ENCODE measurements at places on chromosomes 1 and 21.

GRCh38 chr1:237201155-237201554 is 159.2 kb downstream of the RYR2 start:
- no peak for DNase-seq

- DNase-seq: no peak
Observed at GRCh38 chr1:39826583-39826982, 37.9 kb upstream of the BMP8B start.

DNA sequence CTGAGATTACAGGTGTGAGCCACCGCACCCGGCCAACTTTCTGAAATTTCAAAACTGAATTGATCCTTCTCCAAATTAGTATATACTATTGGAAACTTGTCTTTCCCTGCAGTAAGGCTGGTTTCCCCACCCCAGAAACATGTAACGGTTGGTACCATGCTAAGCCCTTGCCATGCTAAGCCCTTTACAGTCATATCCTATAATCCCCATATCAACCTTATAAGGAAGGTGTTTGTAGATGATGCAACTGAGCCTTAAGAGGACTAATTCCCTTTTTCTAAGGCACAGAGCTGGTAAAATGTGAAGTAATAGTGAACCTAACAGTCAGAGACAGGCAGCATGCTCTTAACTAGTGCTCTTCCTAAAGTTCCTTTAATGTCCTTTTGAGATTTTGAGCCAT is 413.7 kb downstream of the DISC1 start:
- DNase-seq: no peak

GRCh38 chr1:177927021-177927596 is 42.7 kb downstream of the SEC16B start:
- no peak for DNase-seq

DNA sequence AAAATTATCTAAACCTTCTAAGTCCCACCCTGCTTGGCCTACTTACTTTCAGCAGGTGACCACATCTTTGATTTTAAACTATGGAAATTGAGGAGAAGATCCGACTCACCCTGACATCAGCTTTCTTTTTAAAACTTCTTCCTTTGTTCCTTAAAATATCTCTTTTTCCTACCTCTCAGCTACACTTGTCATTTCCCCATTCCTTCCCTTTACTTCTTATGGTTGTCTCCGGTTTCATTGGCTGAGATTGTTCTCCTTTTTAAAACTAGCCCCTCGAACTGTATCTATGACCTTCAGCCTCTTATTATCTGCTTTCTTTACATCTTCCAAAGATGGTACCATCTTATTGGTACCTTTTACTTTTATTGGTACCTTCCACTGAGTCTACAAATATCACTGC is 87.8 kb upstream of the NRIP1 start:
- no peak for DNase-seq

- DNase-seq: peak; percentile 81
Observed at GRCh38 chr21:28111151-28111619, 881.5 kb downstream of the LTN1 start.

DNA sequence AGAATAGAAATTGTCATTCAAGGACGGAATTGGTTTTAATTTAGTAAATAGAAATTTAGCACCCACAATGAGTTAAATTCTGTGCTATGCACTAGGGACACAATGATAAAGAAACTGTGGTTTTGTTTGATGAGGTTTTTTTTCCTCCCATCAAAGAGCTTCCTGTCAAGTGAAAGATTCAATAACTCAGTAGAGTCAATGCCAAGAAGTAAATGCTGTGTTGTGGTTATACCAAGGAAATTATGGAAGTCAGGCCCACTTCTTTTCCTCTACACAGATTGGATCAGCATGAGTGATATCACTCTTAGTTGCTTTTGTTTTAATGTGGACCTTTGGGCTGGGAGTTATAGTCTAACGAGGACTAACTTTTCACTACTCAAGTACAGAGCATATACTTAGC is 1269.6 kb upstream of the ADGRL2 start:
- no peak for DNase-seq

DNA sequence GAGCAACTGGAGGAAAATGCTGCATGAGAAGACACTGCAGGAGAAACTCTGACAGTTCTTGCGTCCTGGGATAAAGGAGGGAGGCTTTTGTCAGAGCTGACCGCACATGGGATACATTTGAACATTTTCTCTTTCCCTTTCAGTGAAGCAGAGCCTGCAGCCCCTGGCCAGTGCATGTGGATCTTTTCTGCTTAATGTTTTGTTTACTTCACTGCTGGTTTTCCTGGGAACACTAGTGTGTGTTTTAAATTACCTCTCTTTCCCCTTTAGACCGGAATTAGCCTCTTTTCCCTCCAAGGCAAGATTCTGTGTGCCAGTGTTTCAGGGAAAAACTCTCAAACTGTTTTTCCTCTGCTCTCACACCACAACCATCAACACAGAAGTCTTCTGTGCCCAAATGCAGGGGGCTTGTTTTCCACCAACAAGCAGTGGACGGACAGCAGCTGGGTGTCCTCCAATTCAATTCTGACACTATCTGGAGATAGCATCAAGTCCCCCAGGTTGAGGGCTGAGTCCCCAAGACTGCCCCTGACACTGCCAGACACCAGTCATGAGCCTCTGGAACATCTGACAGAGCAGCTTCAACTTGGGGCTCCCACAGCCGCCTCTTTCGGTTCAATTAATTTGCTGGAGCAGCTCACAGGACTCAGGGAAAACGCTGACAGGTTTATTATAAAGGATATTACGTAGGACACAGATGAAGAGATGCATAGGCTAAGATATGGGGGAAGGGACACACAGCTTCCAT is 136.2 kb downstream of the RHOU start:
- DNase-seq: no peak

DNA sequence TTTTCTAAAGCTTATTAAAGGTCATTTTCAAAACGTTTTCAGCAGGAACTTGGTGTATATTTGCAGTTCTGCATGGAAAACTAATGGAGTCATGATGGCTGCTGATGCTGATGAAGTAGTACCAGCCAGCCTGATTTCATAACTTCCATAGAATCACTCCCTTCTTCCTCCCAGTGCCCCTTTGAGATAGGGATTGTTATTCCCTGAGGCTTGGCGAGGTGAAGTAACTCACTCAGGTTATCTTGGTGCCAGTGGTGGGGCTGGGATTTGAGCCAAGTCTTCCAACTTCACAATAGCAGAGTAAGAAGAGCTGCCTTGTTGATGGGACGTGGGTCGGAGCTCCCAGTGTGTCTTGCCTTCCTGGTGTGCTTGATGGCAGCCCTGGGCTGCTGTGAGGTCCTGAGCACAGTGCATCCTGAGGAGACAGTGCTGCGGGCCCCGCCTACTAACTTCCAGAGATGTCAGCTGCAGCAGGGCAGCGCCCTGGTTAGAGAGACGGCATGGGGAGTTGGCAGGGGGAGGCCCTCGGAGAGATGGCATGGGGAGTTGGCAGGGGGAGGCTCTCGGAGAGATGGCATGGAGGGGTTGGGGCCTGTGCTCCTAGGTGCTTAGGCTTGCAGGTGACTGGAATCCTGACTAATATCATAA is 92.6 kb downstream of the PCBP3 start:
- DNase-seq: no peak

GRCh38 chr1:193309936-193310475 is 123.6 kb upstream of the B3GALT2 start:
- no peak for DNase-seq

DNA sequence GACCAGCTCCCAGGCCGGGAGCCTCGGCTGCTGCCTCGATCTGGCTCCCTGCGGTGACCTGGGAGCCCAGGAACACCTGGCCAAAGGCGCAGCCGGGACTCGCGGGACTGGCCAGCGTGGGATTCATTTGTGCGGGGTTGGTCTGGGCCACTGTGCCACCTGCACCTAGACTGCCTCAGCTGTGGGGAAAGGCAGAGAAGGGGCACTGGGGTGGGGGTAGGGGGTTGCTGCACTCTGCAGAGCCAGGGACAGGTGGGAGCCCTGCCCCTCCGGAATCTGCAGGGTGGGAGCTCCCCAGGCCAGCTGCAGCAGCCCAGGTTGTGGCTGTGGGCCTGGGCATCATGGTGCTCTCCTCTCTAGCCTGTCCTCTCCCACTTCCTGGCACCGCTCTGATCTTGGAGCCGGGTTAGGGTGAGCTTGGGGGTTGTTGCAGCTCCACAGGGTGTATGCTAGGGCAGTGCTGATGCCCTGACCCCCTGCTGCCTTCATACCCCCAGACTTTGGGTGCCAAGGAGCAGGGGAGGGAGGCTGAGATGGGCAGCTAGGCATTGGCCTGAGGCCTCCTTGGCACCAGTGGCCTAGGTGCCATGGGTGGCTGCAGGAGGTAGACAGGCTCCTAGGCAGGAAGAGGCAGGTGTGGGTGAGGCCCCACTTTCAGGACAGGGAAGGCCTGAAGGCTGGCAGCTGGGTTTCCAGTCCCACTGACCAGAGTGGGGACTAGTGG is 57.5 kb upstream of the ETV3 start:
- no peak for DNase-seq
